ENCODE measurements at places on chromosomes 16 and 17.

- DNase-seq, result no peak
Measured at GRCh38 chr16:80739523-80739922, 64.9 kb downstream of the CDYL2 start.

GRCh38 chr16:69490707-69491324, 66.4 kb downstream of the CYB5B start:
- no peak for DNase-seq

DNA sequence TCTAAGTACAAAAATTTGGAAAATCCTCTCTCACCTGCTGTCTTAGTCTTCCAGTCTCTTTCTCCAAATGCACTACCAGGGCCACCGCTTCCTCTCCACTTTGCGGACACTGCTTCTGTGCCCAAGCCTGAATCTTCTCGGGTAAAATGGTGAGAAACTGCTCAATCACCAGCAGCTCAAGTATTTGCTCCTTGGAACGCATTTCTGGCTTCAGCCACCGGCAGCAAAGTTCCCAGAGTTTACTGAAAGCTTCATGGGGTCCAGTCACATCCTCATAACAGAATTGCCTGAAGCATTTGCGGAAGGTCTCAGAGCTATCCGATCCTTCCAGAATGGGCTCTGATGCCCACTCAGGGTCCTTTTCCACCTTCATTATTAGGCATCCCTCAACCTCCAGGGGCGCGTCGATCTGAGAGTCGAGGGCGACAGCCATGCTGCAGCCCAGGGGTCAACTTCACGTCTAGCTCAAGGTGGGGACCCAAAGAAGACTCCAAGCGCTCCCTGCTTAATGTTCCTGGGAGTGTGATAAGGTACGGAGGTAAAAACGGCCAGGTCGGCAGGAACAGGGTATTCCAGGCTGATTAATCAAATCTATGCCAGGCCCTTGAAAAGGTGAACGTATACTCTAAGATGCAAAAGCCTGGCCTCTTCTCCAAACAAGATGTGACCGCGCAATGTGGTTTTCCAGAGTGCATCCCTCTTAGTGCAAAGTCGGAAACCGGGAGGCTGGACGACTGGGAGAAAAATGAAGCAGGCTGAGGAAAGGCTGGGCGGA, 763 bp downstream of the ZKSCAN2 start:
- DNase-seq, result peak; percentile 18

DNA sequence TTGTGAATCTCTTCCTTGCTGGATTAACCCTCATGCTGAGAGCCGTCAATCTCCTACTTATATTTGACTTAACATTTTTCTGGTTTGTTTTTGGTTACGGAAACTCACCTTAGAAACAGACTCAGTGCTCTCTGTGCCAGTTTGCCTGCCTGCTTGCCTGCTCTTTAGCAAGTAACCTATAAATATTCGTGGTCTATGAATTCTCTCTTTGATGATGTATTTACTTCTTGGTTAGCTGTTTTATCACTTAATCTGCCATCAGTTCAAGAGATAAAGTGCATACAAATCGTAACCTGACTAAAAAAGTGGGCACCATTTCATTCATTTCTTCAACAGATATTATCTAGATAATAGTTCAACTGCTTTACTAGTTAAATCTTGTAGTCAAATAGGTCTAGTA, 26.7 kb downstream of the CYB5B start:
- no peak for DNase-seq

GRCh38 chr17:43856141-43856540, 9.2 kb downstream of the CD300LG start:
- no peak for DNase-seq

Measured in lung microvascular endothelial cell (primary cell).